ENCODE measurements at places on chromosomes 5 and 9.

DNA sequence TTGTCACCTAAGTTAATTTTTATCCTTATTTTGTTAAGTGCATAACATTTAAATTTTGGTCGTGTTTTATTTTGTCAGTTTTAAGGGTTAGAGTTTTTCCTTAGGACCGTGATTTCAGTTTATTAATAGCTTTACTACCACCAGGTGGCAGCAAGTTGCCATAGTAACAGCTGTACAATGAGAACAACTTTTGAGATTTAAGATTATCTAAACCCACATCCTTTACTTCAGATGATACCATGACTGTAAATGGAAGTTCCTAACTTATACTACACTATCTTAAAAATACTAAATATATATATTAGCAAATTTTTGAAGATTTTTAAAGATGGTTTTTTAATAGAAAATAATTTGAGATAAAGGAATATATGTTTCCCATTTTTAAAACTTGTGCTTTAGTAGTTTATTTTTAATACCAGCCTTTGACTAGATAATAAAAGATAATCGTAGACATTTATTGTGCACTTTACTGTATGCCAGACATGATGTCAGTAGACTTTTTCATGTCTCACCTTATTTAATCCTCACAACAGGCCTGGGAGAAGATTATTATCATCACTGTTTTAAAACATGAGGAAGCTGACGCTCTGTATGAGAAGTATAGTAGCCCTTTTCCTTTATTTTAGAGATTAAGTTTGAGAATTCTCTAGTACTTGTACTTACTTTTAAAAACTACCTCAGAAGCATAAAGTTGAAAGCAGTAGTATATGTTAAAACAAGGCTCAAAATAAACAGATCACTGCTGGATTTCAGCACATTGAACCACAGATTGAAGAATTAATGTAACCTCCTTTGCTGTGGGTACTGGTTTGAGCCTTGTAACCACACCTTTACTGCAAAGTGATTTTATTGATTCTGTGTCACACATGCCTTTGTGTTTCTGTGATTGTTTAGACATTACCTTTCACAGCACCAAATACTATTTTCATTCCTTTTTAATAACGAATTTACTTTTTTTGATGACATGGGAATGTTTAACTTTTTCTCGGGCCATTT lies 27.5 kb downstream of the SREK1 start:
- DNase-seq, result peak; percentile 36

DNA sequence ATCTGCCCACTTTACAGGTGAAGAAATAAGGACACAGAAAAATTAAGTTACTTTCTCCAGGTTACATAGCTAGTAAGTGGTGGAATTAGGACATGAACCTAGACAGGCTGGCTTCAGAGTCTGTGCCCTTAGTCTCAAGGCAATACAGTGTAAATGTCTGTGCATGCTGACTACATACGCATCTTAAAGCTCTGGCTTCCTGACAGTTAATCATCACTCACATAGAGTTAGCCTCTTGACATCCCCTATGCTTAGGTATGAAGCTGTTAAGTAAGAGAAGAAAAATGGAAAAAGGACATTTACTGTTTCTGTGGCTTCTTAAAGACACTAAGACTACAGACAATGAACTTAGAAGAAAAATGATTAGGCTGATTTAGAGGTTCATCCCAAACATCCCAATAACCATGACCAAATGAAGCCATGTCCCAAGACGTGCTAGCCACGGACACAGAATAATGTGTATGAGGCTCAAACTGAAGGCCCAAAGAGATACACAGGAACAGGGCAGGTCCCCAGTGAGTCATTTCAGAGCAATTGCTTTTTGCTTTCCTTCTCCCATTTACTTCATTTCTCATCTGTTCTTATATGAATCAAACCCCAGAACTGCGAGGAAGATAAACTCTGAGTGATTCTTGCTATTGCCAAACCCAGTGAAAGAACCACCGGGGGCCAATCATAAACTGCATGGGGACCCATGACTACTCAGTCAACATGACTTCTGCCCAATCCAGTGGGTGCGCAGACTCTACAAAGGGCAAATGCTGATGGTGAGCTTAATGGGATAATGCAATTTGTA lies 100.0 kb upstream of the IFNK start:
- no peak for DNase-seq

DNA sequence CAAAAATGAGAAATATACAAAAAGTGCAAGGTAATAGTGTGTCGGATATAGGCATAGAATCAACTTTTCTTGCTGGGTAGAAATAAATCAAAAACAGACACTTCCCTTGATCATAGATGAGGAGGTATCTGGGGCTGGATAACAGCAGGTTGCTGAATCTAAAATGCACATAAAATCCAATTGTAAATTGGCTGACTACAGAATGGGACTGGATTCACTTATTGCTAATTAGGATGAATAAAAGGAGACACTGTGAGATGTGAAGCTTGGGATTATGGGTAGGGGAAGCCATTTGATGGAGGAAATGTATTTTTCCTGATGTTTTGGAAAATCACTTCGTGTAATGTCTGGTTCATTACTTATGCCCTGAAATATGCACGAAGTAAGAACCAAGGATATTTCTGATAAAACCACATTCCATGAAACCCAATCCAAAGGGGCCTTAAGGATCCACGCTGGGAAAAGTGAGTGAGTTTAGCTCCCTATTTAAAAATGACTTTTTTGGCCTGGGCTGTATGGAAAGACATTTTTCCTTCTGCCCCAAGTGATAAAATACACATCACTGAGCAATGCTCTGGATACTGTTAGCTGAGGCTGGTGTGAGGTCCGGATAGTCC lies 136.1 kb downstream of the MARCHF11 start:
- no peak for DNase-seq

DNA sequence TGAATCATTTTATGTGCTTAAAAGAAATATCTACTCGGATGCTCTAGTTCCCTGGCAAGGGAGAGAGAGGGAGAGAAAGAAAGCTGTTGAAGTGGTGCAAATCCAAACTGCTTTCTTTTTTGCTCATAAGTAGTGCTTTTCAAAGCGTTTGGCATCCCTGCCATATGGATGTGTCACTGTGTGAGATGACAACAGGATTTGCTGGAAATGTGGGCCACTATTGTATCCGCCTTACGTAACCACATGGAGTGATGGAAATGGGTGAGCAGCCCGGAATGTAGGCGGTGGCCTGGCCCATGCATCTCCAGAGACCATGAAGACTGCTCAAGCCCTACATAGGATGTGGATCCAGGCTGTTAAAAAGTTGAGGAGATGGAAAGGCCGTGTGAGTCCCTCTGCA lies 30.8 kb downstream of the TJP2 start:
- no peak for DNase-seq

DNA sequence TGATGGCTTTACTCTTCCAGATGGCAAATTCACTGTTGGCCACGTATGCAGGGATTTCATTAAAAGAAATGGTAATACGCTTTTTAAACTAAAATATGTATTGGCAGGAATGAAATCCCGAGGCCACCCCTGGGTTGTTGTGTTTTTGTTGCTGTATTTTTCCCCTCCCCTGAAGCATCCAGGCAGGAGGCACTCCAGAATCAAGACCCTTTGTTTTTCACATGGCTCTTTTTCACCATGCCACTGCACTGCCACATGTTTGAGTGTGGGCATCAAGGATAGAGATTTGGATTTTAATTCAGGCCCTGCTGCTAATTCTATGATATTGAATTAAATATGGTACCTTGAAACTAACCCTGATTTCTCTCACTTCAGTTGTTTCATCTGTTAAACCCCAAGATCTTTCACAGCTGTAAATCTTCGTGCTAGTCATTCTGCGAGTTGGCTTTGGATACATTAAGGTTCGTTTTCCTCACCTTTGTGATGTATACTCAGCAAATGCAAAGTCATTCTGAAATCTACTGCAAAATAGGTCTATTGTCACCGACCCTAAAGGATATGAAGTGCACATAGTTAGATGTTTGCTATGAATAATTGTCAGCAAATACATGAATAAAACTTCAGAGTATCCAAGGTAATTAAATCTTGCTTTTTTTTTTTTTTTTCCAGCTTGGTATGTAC lies 533.4 kb downstream of the PTPRD start:
- DNase-seq, result no peak

- no peak for DNase-seq
These were observed 8.2 kb upstream of the EPB41L4B start for GRCh38 chr9:109328978-109329637.

DNA sequence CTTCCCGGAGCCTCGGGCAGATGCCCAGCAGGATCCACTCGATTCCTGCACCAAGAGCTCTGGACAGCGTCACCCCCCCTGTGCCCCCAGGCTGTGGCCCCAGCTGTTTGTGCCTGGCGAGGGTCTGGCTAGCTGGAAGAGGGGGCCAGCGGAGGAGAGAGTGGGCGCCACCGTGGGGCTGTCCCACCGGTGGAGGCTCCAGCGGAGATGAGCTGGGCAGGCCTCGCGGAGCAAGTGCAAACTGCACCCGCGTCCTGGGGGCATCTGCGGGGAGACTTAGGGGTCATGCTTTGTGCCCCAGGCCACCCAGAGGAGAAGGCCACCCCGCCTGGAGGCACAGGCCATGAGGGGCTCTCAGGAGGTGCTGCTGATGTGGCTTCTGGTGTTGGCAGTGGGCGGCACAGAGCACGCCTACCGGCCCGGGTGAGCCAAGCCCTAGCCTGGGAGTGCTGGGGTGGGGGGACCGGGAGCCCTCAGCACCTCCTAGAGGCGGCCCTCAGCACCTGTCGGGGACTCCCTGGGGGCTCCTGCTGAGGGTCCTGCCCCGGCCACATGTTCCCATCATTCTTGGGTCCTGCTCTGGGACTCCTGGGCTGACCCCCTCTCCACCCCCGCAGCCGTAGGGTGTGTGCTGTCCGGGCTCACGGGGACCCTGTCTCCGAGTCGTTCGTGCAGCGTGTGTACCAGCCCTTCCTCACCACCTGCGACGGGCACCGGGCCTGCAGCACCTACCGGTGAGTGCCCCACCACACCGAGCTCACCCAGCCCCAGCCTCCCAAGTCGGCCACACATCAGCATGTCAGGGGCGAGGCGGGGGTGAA lies 5.4 kb downstream of the EGFL7 start:
- no peak for DNase-seq

DNA sequence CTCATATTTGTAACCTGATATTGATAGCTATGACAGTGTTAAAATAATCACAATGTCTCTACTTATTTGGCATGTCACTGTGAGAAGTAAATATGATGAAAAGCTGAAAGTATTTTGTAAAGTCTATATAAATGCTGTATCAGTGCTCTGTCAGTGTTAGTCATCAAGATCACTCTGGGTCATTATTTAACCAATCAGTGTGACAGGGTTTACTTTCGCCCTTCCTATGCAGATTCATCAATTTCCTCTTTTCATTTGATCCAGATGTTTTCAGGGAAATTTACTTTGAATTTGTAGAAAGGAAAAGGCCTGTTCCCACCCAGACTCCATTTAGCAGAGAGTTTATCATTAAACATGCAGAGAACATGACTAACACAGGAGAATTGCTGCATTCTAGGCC lies 9.9 kb upstream of the PCSK5 start:
- peak; percentile 22 for DNase-seq

GRCh38 chr9:94950579-94951323 lies 224.3 kb downstream of the AOPEP start:
- no peak for DNase-seq

DNA sequence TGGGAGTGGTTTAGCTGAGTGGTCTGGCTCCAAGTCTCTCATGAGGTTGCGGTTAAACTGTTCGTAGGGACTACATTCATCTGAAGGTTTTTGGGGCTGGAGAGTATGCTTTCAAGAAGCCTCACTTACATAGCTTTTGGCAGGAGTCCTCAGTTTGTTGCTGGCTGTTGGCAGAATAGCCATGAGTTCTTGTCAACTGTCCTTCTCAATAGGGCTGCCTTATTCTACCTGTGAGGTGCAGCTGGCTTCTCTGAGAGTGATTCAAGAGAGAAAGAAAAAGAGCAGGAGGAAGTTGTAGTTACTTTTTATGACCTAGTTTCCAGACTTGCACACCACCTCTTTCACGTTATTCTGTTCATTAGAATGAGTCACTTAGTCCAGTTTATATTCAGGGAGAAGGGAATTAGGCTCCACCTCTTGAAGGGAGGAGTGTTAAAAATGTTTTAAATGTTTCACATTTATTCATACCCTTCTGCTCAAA lies 33.2 kb downstream of the YTHDC2 start:
- DNase-seq, result no peak

DNA sequence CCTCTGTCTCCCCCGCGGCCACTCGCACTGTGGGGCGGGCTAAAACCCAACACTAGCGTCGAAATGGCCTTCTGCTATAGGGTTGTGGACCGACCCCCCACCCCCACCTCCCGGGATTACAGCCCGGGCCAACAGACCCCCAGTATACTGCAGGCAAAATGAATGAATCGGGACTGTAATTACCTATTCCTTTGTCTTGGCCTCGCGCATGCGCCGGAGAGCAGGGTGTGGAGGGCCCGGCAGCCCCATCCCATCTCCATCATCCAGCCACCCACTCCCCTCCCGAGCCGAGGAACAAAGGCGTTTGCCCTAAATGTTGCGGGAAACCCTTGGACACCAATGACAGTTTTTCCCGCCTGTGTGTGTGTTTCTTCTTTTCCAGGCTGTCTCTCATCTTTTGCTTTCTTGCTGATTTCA lies 1.6 kb downstream of the BASP1 start:
- DNase-seq, result peak; percentile 61

GRCh38 chr5:68420476-68421344 lies 205.2 kb downstream of the PIK3R1 start:
- DNase-seq, result no peak

DNA sequence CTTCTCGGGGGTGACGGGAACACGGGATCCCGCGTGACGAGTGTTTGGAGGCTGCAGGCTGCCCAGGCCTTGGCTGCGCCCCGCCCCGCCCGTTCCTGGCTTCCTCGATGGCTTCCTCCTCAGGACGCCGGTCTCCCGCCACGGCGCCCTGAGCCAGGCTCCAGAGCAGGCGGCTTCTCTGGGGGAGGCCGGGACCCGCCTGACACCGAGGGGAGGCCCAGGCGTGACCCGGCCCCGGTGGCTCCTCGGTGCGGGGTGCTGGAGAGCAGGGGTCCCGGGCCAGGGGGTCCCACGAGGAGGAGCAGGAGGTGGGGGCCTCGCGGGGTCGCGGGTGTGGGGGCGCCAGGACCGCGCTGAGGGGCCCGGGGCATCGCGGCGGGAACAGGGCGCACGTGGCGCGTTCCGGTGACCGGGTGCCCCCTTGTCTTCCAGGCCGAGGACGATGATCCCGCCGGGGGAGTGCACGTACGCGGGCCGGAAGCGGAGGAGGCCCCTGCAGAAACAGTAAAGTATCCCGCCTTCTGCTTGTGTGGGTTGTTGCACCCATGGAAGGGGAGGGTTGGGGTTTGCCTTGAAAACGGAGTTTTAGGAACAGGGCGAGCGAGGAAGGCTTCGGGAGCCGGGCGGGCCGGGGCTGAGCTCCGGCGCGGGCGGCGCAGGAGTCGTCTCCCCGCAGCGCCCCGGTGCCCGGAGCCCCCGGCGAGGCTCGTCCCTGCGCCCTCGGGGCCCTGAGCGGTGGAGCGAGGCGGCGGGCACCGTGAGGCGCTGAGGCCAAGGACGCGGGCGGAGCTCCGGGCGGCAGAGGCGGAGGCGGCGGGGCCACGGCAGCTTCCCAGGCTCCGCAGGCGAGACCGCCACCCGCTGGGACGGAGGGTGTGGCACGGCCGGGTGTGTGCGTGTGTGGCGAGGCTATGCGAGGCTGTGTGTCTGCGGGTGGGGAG lies 22.2 kb downstream of the AHRR start:
- peak; percentile 82 for DNase-seq

GRCh38 chr9:77714077-77714549 lies 66.0 kb upstream of the GNA14 start:
- DNase-seq, result no peak

GRCh38 chr5:39200081-39200480 lies 19.3 kb downstream of the FYB1 start:
- DNase-seq, result no peak
